ENCODE measurements at places on chromosomes 1 and 21.

DNA sequence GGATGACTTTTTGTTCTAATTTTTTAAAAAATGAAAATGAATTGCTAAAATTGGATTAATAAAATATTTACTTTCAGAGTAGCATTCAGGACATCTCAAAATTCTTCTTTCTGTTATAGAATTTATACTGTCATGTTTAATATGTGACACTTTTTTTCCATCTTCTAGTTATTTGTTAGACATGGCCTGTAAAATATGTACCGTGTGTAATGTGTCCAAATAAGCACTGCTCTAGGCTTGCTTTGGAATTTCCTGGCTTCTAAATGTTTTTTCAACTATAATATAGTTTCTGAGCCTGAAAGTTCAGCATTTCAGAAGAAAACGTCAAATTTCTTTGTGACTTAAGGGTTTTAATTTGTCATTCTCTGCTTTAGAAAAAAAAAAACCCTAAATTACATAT lies 243.6 kb downstream of the DNM3 start:
- no peak for DNase-seq

DNA sequence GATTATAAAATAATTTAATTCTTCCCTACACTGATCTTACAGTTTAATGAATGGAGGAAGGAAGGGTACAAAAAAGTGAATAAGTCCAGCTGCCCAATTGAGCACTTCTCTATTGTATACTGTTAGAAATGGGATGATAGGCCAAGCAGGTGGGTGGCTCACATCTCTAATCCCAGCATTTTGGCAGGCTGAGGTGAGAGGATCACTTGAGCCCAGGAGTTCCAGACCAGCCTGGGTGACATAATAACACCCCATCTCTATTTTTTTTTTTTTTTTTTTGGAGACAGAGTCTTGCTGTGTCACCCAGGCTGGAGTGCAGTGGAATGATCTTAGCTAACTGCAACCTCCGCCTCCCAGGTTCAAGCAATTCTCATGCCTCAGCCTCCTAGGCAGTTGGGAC lies 57.5 kb downstream of the ATP2B4 start:
- no peak for DNase-seq

DNA sequence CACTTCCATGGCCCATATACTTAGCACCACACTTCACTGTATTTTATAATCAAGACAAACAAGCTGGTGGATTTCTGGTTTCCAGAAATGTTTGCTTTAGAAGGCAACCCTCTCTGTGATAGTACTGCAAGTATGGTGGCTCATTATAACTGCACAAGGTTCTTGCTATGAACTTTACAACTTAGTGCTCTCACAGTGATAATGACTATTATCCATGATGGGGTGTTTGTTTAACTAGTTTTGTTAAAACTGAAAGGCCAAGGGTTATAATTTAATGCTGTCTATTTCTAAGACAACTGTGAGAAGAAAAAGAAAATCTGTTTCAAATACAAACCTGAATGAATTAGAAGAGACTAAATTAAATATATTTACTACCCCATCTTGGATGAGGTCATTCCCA lies 903.2 kb downstream of the ADGRL2 start:
- no peak for DNase-seq

DNA sequence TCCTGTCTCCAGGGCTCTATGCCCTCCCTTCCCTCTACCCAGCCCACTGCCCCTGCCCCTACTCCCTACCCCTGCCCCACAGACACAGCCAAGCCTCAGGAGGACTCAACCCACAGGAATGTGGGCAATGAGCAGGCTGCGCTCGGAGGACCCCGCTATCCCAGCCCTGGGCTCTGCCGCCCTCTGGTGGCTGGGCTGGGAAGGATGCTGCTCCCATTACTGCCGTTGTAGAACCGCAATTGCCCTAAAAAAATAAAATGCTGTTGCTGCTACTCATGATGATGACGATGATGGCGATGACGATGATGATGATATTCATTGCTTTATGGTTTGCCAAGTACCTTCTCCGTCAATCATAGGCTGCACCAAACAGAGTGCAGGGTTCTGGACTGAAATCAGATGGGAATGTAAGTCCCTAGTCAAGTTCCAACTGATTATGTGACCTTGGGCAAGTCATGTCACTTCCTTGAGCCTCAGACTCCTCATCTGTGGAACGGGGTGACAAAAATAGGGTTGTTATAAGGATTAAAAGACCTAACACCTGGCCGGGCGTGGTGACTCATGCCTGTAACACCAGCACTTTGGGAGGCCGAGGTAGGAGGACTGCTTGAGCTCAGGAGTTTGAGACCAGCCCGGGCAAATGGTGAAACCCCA lies 24.6 kb downstream of the ARHGEF19 start:
- DNase-seq = peak; percentile 79

- DNase-seq = no peak
Observed at GRCh38 chr1:221887758-221888157, 145.9 kb upstream of the DUSP10 start.

GRCh38 chr1:24987875-24988557 lies 57.9 kb upstream of the RUNX3 start:
- no peak for DNase-seq
